ENCODE measurements at places on chromosomes 7 and 10. TPM values are rescaled to one million over a fixed set of nuclear protein-coding genes. Genes with fewer than 3 reads are reported as not detected.

Gene DGKI
- 1.1 TPM for total RNA-seq

Gene MRPL32
- 74.2 TPM for total RNA-seq

Gene CPA1
- not detected for total RNA-seq

Gene PILRB
- 15.0 TPM for total RNA-seq

Gene CTAGE8
- 1.3 TPM for total RNA-seq

Gene IL15RA
- total RNA-seq = 49.6 TPM

Gene LBX1
- not detected for total RNA-seq

Gene CYP3A7
- not detected for total RNA-seq

Gene PIK3AP1
- total RNA-seq = 0.43 TPM

Gene ZNF398
- total RNA-seq = 2.4 TPM

Gene ODAD2
- 0.30 TPM for total RNA-seq

Gene CLRN3
- not detected for total RNA-seq

Gene FAM107B
- total RNA-seq = 125 TPM

Gene HECW1
- total RNA-seq = 35.3 TPM

Gene DENND11
- total RNA-seq = 1.7 TPM

Gene ZNF804B
- total RNA-seq = not detected

Gene RBP3
- not detected for total RNA-seq

Gene GPR141
- total RNA-seq = not detected

Gene VPS37D
- total RNA-seq = 4.5 TPM
